ENCODE measurements at places on chromosomes 5 and 9. TPM values are rescaled to one million over a fixed set of nuclear protein-coding genes. Genes with fewer than 3 reads are reported as not detected.

Gene TMEM215
- not detected for total RNA-seq

Gene ANKRD33B
- total RNA-seq, result 2.3 TPM

Gene MCTP1
- 4.1 TPM for total RNA-seq

Gene SLC27A6
- total RNA-seq, result 29.1 TPM

Gene CCNI2
- not detected for total RNA-seq

Gene IFNA21
- total RNA-seq, result not detected

Gene GHR
- 20.7 TPM for total RNA-seq

Gene C5orf34
- total RNA-seq, result 1.5 TPM

DNA sequence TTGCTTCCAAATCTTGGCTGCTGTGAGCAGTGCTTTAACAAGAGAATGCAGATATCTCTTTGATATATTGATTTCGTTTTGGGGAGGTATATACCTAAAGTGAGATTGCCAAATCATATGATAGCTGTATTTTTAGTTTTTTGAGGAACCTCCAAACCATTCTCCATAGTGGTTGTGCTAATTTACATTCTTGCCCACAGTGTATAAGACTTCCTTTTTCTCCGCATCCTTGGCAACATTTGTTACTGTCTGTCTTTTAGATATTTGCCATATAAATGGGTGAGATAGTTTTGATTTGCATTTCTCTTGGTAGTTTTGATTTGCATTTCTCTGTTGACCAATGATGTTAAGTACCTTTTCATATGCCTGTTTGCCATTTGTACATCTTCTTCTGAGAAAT, 10.0 kb upstream of the PLK2 start:
- DNase-seq, result no peak

GRCh38 chr5:150642567-150642927, 2.1 kb downstream of the SYNPO start:
- DNase-seq, result peak; percentile 80

- peak; percentile 79 for DNase-seq
These were observed 14.7 kb upstream of the LARP1 start for GRCh38 chr5:154740483-154740882.

GRCh38 chr5:16992006-16992405, 55.9 kb upstream of the MYO10 start:
- DNase-seq, result no peak

GRCh38 chr5:20245432-20245974, 257.5 kb upstream of the CDH18 start:
- no peak for DNase-seq

- no peak for DNase-seq
These were observed 32.1 kb downstream of the FOXI1 start for GRCh38 chr5:170137694-170138214.

DNA sequence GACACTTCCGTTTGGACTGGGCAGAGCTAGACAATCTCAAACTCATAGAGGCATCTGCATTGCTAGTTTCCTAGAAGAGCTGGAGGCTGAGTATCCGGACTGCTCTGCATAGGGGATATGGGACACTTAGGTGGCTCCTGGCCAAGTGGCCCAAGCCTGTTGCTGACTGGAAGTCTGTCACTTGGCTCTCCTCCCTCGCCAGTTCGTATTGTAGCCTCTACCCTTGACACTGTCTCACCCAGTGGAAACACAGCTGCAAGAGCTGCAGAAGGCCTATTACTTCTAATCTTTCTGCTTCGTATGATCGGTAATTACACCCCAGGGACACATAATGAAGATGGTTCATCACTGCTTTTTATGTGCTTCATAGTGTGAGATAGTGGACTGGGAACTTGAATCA, 34.7 kb downstream of the ITGA1 start:
- peak; percentile 84 for DNase-seq

DNA sequence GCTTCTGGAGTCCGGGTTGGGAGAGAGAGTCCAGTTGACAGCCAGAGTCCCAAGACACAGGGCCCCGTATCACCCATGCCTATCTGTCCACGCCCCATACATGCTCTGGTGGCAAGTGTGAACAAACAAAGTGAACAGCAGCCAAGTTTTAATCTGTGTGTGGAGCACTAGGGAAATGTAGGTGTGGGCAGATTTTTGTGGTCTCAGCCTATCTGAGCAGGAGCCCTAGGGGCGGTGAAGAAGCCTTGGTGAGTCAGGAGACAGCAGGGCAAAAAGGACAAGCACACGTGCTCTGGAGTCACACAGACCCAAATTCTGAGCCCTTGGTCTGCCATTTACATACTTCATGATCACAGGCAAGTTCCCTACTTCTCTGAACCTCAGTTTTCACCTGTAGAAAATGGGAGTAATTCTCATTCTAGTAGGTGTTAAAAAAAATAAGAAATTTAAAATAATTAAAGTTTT, 23.2 kb downstream of the EGR1 start:
- DNase-seq, result no peak

DNA sequence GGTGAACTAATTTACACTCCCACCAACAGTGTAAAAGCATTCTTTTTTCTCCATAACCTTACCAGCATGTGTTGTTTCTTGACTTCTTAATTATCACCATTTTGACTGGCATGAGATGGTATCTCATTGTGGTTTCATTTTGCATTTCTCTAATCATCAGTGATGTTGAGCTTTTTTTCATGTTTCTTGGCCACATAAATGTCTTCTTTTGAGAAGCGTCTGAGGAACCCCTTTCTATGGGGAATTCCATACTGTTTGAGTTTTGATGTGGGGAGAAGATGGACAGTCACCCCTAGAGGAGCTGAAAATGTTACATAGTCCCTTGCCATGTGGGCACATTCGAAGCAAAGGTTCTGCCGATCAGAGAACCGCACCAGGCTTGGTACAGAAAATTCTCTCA, 207.0 kb upstream of the SLC30A5 start:
- DNase-seq, result no peak

DNA sequence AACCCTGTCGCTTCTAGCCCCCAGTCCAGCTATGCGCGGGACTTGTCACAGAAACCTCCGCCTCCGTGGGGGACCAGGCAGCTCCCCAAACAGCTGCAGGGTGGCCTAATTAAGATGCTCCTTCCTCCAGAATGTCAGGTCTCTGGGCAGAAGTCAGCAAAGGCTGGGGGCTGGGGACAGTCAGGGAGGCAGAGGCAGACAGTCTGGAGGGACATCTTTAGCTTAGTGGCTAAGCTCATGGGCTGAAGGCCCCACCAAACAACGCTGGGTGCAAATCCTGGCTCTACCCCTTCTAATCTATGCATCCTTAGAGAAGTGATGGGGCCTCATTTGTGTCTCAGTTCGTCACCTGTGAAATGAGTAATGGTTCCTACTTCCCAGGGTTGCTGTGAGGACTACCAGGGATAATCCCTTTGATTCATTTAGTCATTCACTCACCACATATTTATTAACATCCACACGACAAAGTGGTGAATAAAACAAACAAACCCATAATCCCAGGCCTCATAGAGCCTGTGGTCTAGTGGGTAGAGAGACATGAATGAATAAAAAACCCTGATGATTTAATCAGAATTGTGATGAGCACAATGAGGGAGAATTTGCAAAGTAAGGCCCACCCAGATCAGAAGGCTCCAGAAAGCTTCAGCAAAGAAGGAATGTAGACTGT, 20.2 kb upstream of the MED27 start:
- DNase-seq, result no peak

DNA sequence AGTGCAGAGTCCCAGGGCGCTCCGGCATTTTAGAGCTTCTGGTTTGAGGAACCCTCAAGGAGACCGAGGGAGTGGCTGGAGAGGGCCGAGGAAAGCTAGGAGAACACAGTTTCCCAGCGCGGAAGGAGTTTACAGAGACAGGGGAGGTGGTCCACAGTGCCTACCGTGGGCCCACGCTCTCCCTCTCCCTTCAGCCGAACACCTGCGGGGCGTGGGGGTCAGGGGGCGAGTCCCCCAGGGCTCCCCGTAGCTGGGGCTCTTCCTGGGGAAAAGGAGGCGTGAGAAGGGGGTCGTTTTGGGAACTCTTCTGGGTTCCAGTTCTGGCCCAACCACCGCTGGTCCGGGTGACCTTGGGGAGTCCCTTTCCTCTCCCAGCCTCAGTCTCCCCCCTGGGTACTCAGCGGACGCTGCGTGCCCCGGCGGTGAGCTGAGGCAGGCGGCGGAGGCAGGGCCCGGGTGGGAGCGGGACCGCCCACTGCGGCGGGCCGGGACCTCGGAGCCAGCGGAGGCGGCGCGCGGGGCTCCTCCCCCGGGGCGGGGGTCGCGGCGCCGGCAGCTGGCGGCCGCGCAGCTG, 368 bp upstream of the FRMPD1 start:
- DNase-seq, result no peak

DNA sequence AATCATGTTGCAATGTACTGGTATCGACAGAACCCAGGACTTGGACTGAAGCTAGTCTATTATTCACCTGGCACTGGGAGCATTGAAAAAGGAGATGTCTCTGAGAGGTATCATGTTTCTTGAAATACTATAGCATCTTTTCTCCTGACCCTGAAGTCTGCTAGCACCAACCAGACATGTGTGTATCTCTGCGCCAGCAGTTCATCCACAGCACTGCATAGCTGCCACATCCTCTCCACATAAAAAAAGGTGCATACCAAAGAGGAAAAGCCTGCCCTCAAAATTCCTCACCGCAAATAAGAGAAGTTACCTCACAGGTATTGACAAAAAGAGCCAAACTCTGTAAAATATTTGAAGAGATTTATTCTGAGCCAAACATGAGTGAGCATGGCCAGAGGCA, 99.5 kb upstream of the PRSS3 start:
- no peak for DNase-seq

DNA sequence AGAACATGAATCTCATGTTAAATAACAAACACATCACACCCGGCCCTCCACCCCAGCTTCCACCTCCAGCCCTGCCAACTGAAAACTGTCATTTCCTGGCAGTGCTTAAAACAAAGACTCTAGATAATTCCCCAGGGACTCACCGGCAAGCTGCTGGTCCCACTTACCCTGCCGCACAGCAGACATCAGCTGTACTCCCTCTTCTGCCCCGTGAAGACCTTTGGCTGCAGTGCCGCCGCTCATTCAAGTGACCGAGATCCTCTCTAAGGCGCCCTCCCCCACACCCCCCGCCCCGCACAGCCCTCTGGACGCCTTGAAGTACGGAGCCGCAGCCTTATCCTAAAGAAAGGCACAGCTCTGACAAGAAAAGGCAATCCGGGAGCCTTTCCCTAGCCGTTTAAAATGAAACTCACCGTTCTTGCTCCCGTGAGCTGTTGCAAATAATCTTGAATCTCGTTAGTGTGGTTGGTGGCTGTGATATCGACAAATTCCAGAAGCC, 434 bp downstream of the GLRX start:
- peak; percentile 84 for DNase-seq

DNA sequence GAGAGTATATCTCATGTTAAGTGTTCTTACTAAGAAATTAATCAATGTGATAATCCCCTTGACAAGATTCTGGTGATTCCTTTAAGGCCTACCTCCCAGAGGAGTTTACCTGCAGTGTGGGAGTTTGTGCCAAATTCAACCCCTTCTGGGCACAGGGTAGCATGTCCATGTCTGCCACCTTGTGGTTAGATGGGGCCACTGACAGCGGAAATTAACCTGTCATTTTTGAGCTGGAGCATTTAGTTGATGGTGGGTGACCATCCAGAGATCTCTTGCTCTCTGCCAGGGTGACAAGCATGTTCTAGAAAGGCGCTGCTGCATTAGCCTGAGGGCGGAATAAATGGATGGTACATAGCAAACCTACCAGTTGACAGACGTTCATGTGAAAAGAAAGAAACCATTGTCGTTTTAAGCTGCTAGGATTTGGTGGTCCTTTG, 132.2 kb downstream of the FBXO4 start:
- DNase-seq, result peak; percentile 17

- DNase-seq, result no peak
These were observed 220.8 kb downstream of the NMUR2 start for GRCh38 chr5:152184266-152184665.

- peak; percentile 47 for DNase-seq
These were observed 153.6 kb downstream of the TRIO start for GRCh38 chr5:14296533-14297331.

GRCh38 chr9:134681061-134681661, 39.6 kb downstream of the COL5A1 start:
- DNase-seq, result peak; percentile 77

DNA sequence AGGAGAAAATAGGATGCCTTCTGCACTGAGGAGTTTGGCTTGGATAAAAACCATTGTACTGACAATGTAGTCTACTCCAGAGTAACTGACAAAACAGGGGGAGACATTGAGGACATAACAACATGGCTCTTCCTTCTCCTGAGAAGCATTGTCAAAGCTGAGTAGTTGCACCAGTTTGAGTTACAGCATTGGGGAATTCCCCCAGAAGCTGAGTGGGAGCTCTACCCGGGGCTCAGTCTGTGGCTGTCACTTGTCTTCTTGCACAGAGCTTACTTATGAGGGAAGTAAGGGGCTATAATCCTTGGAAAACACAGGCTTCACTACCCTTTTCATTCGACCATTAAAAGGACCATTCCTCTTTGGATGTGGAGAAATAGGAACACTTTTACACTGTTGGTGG, 21.2 kb downstream of the HSPB3 start:
- DNase-seq, result no peak

- no peak for DNase-seq
These were observed 130.0 kb downstream of the PDE4D start for GRCh38 chr5:59763541-59763940.

DNA sequence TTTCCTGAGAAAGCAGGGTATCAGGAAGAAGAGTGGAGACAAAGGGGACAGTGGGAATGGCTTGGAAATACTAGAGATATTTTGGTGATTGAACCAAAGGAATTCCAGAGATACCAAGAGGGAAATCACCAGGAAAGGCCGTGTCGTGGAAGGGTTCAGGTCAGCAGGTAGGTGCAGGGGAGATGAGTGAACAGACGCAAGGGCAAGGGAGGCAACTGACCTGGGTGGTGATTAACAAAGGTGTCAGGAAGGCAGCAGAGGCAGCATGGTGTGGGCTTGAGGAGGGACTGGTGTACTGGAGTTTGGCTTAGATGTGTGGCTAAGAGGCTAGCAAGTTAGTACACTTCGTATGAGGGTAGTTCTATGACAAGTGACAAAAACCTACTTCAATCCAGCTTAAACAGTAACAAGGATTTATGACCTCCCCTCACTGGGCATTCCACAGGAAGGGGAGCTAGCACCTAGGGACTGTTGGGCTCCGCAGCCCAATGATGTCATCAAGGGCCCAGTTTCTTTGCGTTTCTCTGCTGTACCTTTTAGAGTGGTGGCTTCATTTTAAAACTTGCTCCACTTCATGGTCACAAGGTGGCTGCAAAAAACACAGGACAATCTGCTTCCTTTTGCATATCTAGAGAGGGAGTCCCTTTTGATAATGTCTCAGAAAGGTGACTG, 37.0 kb downstream of the INIP start:
- DNase-seq, result no peak

- DNase-seq, result no peak
These were observed 43.6 kb upstream of the RAD23B start for GRCh38 chr9:107239474-107239873.

- DNase-seq, result no peak
These were observed 42.0 kb upstream of the KCNN2 start for GRCh38 chr5:114319821-114320220.

Measured in right cardiac atrium (tissue), 5 donors.